ENCODE measurements at places on chromosomes 7 and 10.

- DNase-seq, result no peak
These were observed 92.9 kb upstream of the SH2B2 start for GRCh38 chr7:102193806-102194205.

GRCh38 chr10:70704211-70704610 lies 31.9 kb downstream of the ADAMTS14 start:
- DNase-seq, result no peak

GRCh38 chr10:48234295-48234694 lies 40.2 kb downstream of the FRMPD2 start:
- no peak for DNase-seq

DNA sequence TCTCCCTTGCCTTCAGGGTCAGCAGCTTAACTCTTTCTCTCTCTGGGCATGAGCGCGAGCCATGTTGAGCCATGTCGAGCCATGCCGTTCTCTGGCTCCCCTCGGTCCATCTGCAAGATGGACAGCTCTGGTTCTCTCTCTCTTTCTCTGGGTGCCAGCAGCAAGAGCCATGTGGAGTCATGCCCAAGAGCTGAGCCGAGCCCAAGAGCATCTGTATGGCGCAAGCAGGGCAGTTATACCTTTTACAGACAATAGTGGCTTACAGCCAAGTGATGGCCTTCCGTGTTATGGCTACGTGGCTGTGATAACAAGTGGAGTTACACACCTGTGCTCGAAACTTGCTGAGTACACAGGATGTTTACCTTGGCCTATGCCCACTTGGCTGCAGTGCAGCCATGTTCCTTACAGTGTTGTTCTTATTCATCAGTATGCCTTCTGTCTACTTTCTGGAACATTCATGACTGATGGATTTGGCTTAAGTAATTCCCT lies 327.7 kb downstream of the GLRX3 start:
- DNase-seq, result peak; percentile 93

DNA sequence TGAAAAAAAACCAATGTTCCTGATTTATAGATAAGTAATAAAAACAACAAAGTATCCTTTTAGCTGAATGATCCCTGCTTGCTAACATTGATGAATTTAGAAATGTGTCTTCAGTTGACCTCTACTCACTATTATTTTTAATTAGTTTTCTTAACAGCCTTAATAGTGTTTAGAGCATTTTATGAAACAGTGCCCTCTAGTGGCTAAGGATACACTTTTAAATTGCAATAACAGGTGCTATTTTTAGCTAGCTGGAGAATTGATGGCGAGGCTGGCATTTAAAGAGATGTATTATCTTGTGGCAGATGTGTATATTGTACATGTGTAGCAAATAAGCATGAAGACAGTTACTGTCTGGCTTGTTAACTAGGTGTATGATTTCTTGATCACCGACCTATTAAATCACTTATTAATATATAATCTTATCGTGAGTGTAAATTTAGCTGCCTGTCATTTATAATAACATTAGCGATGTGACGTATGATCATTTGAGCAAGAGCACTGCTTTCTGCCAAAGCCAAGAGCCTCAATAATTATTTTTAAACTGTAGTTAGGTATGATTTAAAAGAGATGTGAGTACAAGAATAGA lies 451.9 kb downstream of the DPP6 start:
- peak; percentile 28 for DNase-seq

Data from LNCaP clone FGC (cell line).